Activated CD4-positive, alpha-beta memory T cell treated with anti-CD3 and anti-CD28 coated beads for 36 hours (primary cell): ENCODE measurements at places on chromosomes 2 and 18.
A peak's percentile ranks its signal among the peaks of the same experiment; 100 is the strongest.

GRCh38 chr2:233323851-233324250 lies 16.2 kb downstream of the SAG start:
- no peak for DNase-seq

DNA sequence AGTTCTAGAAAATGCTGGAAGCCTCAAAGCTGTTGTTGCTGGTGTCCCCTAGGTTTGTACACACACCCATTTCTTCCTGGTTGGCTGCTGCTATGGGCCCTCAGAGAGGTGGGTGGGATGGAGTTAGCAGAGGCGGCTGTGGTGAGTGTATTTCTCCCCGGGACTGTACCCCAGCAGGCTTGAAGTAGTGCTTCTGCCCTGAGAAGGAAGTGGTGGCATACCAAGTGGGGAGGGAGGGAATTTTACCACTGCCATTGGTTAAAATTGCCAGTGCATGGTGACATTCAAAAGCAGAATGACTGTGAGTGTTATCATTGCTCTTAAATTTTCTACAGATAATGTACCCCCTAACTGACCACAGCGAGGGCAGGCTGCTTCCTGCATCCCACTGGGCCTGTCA lies 125.6 kb upstream of the CAPN13 start:
- peak; percentile 16 for DNase-seq

DNA sequence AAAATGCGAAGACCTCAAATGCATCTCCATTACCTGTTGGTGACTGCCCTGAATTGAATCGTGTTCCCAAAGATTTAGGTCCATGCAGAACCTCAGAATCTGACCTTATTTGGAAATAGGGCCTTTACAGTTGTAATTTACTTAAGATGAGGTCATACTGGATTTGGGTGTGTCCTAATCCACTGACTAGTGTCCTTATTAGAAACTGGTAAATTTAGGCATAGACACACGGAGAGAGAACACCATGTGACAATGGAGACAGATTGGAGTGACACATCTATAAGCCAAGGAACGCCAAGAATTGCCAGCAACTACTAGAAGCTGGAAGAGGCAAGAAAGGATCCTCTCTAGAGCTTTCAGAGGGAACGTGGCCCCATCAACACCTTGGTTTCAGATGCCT lies 203.1 kb downstream of the SMAD2 start:
- DNase-seq: no peak

GRCh38 chr18:21949326-21950015 lies 208.9 kb downstream of the MIB1 start:
- DNase-seq: no peak

- no peak for DNase-seq
Observed at GRCh38 chr2:192570788-192571187, 376.1 kb upstream of the TMEFF2 start.

DNA sequence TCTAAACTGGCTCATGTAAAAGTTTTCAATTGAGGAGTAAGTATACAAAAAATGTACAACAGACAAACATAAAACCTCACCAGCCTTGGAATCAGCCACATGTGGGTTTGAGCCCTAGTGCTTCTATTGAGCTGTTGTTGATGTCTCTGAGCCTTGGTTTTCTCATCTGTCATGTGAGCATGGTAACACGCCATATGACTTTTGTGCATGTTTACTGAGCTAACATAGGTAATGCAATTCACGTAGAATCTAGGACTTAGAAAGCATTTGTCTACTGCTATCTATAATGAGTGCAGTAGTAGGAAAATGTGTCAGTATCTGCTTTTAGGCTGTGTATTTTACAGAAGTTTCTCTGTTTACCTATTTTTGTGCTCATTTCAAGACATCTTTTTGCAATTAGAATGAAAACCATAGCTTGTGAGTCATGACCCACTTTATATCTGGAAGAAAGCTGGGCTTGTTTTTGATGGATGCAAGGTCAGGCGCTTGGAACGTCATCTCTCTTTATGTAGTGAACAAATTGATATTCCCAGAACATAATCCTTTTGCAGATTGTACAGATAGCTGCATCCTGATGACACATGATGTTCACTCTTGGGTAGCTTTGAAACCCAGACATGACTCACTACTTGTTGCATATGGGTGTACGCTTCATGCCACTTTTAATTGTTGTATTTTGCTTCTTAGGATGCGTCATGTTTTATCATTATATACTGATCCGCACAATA lies 94.3 kb downstream of the RNF144A start:
- no peak for DNase-seq

- no peak for DNase-seq
Observed at GRCh38 chr2:95287806-95288205, 9.3 kb upstream of the KCNIP3 start.

- DNase-seq: no peak
Observed at GRCh38 chr2:187447336-187447735, 716 bp downstream of the CALCRL start.

DNA sequence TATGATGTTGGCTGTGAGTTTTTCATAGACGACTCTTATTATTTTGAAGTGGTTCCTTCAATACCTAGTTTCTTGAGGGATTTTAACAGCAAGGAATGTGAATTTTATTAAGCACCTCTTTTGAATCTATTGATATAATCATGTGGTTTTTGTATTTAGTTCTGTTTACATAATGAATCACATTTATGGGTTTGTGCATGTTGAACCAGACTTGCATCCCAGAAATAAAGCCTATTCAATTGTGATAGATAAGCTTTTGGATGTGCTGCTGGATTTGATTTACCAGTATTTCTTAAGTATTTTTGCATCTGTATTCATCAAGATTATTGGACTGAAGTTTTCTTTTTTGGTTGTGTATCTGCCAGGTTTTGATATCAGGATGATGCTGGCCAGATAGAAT lies 131.6 kb upstream of the SCN7A start:
- no peak for DNase-seq

- no peak for DNase-seq
Observed at GRCh38 chr2:2870106-2870505, 507.5 kb downstream of the EIPR1 start.

DNA sequence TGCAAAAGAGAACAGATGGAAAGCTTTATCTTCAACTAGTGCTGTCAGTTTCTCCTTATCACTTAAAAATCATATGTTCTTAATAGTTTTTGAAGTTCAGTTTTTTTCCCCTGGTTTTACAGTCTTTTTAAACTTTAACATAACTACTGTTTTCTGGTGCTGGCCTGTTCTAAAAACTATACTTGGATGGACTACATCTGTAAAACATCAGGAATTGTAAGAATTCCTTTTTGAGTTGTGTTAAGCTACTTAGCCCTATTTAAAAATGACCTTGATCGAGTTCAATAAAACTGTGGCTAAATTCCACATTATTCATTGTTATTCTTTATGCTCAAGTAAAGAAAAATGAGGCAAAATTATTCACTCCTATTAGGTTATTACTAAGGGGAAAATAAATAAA lies 397.7 kb downstream of the NUP35 start:
- DNase-seq: no peak
